ENCODE measurements at places on chromosomes 4 and X. TPM values are rescaled to one million over a fixed set of nuclear protein-coding genes. Genes with fewer than 3 reads are reported as not detected.

- no peak for DNase-seq
- H3K27me3 ChIP-seq, result no peaks in the 10 kb centered on the region
- no peak overlapping the region for H3K27ac ChIP-seq
- H3K4me1 ChIP-seq, result peaks cover 25% of the 10 kb centered on the region
- no peaks in the 10 kb centered on the region for H3K36me3 ChIP-seq
- H3K4me3 ChIP-seq, result no peak overlapping the region
These were observed 8.8 kb upstream of the ENAM start for GRCh38 chr4:70619778-70620177.

EGF gene
- 0.37 TPM for total RNA-seq

F8A2 gene
- total RNA-seq, result not detected

FRG2 gene
- total RNA-seq, result not detected

All from stomach (tissue), 19 donors.